CD4-positive, alpha-beta T cell treated with Interleukin-6 at 100 ng/mL for 8 hours (primary cell): ENCODE measurements at places on chromosomes 4 and X.

- no peak for DNase-seq
Measured at GRCh38 chr4:83875437-83875836, 339.5 kb downstream of the GPAT3 start.

GRCh38 chr4:118816538-118817177 is 19.3 kb downstream of the SEC24D start:
- DNase-seq: no peak

GRCh38 chrX:101163166-101163565 is 56.4 kb upstream of the DRP2 start:
- no peak for DNase-seq

DNA sequence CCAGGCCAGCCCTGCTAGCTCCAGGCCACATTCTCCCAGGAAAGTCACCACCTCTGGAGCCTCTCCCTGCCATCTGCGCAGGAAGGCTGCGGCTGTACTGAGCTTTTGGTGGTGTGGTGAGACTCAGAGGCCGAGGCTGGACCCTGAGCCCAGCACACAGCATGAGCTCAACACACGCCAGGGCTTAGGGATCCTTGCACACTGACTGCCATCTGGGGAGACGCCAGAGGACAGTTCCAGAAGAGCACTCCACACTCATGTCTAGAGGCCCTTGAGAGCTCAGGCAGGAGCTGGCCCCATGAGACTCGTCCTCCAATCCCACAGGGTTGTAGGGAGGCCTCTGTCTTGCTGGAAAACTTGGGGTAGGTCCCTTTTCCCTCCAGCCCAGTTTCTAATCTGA is 40.6 kb downstream of the ABLIM2 start:
- no peak for DNase-seq

DNA sequence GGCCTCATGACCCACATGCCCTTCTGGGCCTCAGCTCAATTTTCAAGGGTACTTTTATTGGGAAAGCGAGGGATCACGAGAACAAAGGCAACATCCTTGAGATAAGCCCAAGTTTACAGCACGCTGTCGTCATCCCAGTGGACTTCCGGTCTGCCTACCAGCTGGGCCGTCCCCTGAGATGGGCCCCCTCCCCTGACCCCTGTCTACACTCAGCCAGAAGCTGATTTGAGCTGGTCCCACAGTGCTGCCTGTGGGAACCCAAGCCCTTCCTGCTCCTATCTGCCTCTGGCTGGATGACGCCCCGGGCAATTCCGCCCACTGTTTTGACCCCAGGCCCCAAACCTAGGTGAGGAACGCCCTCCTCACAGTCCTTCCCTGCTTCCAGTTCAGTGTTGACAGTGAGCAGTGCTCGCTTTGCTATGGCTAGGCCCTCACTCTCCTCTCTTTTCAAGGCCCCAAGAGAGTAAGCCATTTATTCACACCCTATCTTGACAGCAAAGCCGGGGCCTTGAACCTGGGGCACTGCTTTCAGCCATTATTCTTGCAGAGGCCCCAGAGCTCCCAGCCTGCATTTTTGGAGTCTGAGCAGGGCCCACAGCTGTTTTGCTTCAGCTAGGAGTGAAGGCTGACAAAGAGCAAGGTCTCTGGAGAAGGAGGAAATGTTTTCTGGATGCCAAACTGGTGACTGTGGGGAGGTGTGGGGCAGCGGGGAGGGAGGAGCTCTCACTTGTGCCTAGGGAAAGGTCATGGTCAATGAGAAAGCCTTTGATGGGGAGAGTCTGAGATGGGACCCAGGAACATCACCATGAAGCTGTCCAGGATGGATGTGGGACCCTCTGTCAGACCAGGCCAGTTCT is 164.6 kb upstream of the BCOR start:
- no peak for DNase-seq

DNA sequence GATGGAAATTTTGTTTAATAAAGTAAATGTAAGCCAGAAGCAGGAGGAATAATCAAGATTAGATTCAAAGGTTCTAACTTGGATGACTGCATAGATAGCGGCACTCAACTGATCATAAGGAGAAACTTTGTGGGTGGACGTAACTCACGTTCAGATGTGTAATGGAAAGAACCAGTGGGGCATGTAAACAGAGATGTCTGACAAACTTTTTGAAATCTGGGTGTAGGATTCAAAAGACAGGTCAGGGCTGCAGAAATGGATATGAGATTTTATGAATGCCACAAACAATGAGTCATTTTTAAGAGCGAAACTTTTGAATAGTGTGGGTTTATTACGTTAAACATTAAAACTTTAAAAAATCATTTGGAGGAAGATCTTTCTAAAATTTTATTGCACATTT is 375.6 kb downstream of the GBA3 start:
- no peak for DNase-seq
